Activated CD4-positive, alpha-beta T cell treated with anti-CD3 and anti-CD28 coated beads, Interleukin-2, Interleukin-6, amounts not matched to agents 100 ng/mL and 50 ng/mL, durations not matched to agents 16 hours and 8 hours (primary cell): ENCODE measurements at places on chromosomes 12 and 14.

- DNase-seq: peak; percentile 83
These were observed 804 bp downstream of the USP15 start for GRCh38 chr12:62260733-62261683.

- no peak for DNase-seq
These were observed 5.8 kb downstream of the CFAP54 start for GRCh38 chr12:96495155-96495554.

- no peak for DNase-seq
These were observed 142.2 kb upstream of the RFLNA start for GRCh38 chr12:124152731-124153130.

DNA sequence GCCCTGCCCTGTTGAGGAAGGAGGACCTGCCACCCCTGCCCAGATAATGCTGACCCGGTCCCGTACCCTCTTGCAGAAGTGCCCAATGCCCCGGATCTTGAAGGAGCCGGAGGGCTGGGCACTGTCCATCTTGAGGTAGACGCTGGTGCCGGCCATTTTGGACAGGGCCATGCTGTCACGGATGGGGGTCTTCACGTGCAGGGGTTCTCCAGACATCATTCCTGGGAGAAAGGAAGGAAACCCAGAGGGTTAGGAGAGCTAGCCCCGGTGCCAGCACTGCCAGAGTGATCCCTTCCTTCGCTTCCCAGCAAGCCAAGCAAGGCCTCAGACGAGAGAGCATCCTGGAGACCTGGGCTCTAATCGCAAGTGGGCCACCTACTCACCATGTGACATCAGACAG lies 4.2 kb downstream of the SDS start:
- DNase-seq: no peak
